ENCODE measurements at places on chromosomes 13 and 19.

GRCh38 chr19:709965-710571, 1.3 kb downstream of the PALM start:
- no peaks in the 10 kb centered on the region for H3K4me1 ChIP-seq
- H3K27me3 ChIP-seq: peaks cover 23% of the 10 kb centered on the region
- no peaks in the 10 kb centered on the region for H3K36me3 ChIP-seq
- H3K4me3 ChIP-seq: no peak overlapping the region
- DNase-seq: no peak

DNA sequence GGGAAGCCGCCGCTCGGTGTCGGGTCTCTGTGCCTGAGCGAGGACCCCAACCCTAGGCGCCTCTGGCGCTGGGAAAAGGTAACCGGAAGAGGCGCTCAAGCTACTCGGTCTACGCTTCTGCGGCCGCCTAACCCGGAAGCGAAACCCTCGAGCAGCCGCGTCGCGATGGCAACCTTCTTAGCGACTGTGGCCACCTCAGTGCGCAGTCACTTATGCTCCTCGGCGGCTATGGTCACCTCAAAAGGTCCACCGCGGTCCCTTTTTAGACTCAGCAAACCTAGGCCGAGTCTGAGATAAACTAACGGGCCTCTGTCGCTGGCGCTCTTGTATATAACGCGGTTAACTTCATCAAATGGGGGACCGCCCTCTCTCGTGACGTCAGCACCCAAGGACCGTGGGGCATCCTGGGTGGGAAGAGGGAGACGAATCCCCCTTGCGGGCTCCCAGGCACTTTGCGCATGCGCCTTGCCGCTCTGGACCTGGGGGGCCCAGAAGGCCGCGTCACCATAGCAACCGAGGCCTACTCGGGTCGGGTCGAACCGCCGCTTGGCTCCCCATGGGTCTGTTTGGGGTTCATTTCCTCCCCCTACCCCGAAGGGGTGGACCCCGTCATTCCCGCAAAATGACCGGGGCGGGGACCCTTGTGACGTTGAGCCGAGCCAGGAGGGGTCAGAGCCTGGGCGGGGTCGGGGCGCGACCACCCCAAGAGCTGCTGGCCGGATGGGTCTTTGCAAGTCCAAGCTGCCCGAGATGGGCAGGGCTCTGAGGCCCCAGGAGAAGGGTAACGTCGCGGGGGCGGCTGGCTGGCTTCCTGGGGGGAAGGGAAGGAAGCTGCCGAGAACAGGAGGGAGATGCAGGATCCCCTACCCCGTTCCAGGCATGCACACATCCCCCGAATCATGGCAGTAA, at the start of gene GTF2F1:
GTF2F1 (minus strand) TSS at position 91 of the 909 bp plus-strand sequence. CDS start 169 bp downstream, outside the sequence.
- peak; percentile 96 for DNase-seq
- H3K4me3 ChIP-seq: peak within 1 kb of the TSS; percentile 91
- no peaks in the 10 kb centered on the region for H3K27me3 ChIP-seq

DNA sequence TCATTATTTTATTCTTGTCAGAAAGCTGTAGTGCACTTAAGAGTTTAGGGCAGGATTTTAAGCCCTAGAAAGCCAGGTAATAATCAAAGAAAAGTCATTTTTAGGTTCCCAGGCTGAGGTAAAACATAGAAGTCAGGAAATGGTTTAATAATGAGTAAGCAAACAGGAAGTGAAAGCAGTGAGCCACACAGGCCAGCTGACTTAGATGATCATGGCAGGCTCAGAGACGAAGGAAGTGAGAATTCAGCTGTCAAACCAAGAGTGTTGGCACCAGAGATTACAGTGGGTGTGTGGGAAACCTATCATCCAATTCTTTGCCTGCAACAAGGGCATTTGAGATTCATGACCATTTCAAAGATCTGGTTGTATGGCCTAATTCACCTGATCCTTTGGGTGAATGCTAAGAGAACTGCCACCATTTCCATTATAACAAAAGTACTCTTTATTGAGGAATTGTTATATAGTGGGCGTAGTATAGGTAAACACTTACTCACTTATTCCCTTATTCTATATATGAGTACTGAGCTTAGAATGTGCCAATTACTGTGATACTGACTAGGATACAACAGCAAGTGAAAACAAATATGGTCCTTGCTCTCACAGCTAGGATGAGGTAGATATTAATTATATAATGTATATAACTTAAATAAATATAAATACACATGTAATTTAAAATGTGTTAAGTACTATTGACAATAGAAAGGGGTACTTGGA, 103.7 kb upstream of the EDNRB start:
- H3K4me3 ChIP-seq: no peak overlapping the region
- peaks cover 18% of the 10 kb centered on the region for H3K4me1 ChIP-seq
- H3K36me3 ChIP-seq: no peaks in the 10 kb centered on the region

DNA sequence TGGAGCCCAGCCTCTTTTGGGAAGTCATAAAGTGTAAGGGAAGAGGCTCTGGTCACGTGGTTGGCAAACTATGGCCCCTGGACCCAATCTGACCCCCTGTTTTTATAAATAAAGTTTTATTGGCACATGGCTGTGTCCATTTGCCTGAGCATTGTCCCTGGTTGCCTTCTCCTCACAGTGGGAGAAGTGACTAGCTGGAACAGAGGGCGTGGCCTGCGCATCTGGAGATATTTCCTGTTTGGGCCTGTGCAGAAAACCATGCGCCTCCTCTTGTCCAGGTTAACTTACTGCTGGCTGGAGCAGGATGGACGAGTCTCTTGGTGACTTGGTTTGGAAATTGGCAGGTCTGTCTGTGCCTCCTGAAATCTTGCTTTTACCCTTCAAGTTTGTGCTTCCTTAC, 48.3 kb downstream of the KDM4B start:
- H3K4me1 ChIP-seq: peaks cover 6% of the 10 kb centered on the region
- no peaks in the 10 kb centered on the region for H3K27me3 ChIP-seq
- no peak overlapping the region for H3K4me3 ChIP-seq
- H3K36me3 ChIP-seq: peaks cover 3% of the 10 kb centered on the region
- DNase-seq: no peak
- H3K27ac ChIP-seq: no peak overlapping the region

DNA sequence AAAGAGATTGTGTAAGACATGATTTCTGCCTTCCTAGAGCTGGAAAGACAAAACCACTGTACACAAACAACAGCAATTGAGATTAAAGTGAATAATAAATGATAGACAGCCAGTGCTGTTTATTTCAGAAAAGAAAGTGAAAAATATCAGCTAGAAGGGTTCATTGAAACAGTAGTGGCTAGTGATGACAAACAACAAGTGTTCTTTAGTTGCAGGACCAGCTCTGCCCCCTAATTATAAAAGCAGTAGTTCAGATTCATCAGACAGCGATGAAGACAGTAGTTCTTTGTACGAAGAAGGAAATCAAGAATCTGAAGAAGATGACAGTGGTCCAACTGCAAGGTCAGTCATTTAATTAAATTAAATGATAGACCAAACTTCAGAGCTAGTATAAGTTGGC, 14.8 kb downstream of the GPALPP1 start:
- no peak overlapping the region for H3K4me3 ChIP-seq
- DNase-seq: no peak
- no peaks in the 10 kb centered on the region for H3K4me1 ChIP-seq
- H3K36me3 ChIP-seq: peaks cover 32% of the 10 kb centered on the region
- no peaks in the 10 kb centered on the region for H3K27me3 ChIP-seq

DNA sequence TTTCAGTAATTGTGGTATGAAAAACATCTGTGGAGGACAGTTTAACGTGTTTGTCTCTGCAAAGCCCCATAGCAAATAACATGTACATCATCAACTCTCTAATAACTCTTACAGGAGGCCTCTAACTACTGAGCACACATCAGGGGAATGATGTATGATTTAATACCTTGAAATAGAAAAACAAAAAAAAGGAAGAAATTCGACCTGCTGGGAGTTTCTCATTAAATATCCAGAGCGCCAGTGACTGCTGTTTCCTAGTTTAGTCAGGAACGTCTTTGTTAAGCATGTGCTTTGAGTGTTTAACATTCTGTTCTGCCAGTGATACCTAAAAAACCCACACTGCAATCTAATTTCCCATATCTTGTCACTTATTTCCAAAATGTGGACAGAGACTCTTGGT, 235.4 kb downstream of the PCDH20 start:
- no peaks in the 10 kb centered on the region for H3K27me3 ChIP-seq
- no peak for DNase-seq
- no peaks in the 10 kb centered on the region for H3K4me1 ChIP-seq
- no peaks in the 10 kb centered on the region for H3K36me3 ChIP-seq

GRCh38 chr13:79402074-79402635, 3.9 kb downstream of the RBM26 start:
- peaks cover 58% of the 10 kb centered on the region for H3K4me1 ChIP-seq
- H3K36me3 ChIP-seq: peaks cover 44% of the 10 kb centered on the region
- no peak for DNase-seq
- H3K4me3 ChIP-seq: no peak overlapping the region

DNA sequence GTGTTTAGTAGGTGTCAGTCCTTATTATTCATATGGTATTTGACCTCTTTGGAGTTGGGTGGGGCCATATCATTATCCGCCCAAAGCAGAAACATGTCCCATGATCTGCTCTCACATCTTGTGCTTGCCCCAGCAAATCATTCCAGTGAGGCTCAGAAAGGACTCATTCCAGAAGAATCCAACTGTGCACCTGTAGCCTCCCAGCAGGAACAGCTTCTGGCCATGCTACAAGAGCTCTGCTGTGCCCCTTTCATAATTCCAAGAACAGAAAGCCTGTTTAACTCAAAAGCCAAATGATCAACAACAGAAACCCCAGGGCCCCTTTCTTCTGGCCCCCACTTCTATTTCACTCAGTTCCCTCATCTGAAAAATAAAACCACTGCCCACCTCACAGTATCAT, 673.1 kb downstream of the DIAPH3 start:
- H3K4me3 ChIP-seq: no peak overlapping the region
- no peaks in the 10 kb centered on the region for H3K36me3 ChIP-seq
- no peak for DNase-seq
- no peak overlapping the region for H3K27ac ChIP-seq
- H3K4me1 ChIP-seq: no peaks in the 10 kb centered on the region

DNA sequence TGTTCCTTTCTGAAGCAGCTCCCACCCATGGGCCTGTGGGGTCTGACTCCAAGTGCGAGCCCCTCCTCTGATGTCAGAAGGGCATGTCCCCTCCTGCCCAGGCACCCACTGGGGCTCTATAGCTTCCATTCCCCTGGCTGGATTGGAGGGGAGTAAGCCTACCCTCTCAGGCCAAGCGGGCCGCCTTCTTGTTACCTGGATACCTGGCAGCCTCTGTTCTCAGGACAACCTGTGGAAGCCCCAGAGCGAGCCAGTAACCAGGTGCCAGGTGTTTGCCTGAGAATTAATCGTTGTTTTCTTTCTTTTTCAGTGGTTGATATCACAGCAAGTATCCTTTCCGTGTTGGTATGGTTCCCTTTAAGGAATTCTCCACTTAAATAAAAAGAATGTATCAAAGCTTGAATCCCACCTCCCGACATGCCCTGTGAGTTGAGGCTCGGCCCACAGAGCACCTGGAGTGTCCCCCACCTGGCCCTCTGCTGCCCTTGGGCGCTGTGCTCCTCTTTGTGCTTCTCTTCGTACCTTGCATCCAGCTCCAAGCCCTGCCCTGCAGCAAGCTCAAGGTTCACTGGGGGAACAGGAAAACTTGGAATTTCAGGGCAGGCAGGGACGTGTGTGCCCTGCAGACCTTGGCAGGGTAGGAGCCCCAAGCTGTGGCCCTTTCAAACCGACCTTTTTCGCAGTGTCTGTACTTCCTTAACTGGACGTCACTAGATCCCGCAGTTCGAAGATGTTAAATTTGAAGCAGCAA, 15.0 kb downstream of the MAU2 start:
- no peak for DNase-seq
- H3K4me1 ChIP-seq: no peaks in the 10 kb centered on the region
- no peak overlapping the region for H3K27ac ChIP-seq
- peaks cover 16% of the 10 kb centered on the region for H3K36me3 ChIP-seq
- no peaks in the 10 kb centered on the region for H3K27me3 ChIP-seq
- H3K4me3 ChIP-seq: no peak overlapping the region

DNA sequence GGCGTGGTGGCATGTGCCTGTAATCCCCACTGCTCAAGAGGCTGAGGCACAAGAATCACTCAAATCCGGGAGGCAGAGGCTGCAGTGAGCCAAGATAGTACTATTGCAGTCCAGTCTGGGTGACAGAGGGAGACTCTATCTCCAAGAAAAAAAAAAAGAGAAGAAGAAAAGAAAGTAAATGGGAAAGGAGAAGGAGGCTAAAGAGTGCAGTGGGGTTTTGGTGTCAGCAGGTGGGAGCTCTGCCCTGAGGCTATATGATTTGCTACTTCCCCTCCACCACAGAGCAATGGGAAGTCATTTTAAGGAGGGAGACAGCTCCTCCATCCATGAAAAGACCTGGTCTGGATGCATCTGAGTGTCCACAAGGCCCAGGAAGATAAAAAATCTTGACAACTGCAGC, 23.1 kb downstream of the UNC13A start:
- no peak for DNase-seq
- no peak overlapping the region for H3K4me3 ChIP-seq
- H3K4me1 ChIP-seq: no peaks in the 10 kb centered on the region
- no peak overlapping the region for H3K27ac ChIP-seq
- peaks cover 12% of the 10 kb centered on the region for H3K27me3 ChIP-seq

- no peak for DNase-seq
- peaks cover 11% of the 10 kb centered on the region for H3K4me1 ChIP-seq
- no peaks in the 10 kb centered on the region for H3K27me3 ChIP-seq
- H3K4me3 ChIP-seq: no peak overlapping the region
- H3K36me3 ChIP-seq: peaks cover 22% of the 10 kb centered on the region
Observed at GRCh38 chr13:21546372-21546771, 57.6 kb downstream of the MICU2 start.

DNA sequence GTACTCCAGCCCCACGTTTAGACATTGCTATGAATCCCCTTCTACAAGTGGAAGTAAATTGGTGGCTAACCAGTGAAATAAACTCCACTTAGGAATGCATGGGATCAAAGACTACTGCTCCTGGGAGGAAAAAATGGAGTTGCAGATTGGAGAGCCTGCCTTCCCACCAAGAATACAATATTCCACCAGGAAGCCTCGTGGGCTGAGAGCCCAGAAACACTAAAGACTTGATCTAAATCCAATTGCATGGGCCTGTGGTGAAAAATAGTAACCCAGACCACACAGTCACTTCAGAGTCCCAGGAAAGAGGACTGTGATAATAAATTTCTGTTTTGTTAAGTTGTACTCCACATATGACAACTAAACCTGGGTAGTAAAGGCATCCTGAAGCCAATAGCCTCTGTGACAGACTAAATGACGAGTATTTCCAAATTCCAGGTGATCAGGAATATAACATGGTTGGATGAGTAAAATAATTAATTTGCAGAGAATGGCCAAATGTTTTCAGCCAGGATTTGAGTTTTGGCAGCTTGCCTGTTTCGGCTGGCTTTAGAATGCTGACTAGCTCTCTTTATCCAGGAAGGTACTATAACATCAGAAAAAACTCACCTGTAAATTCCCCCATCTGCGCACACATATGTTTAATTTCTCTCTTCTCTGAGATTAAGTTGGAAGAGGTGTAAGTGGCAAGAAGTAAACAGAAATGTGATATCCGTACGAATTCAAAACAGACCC, 480.3 kb downstream of the LIG4 start:
- H3K4me3 ChIP-seq: no peak overlapping the region
- H3K4me1 ChIP-seq: no peaks in the 10 kb centered on the region
- DNase-seq: no peak
- H3K27ac ChIP-seq: no peak overlapping the region

GRCh38 chr13:34842466-34842865, 99.6 kb upstream of the NBEA start:
- no peaks in the 10 kb centered on the region for H3K36me3 ChIP-seq
- no peak overlapping the region for H3K4me3 ChIP-seq
- H3K27me3 ChIP-seq: no peaks in the 10 kb centered on the region
- no peaks in the 10 kb centered on the region for H3K4me1 ChIP-seq
- no peak for DNase-seq
